K562 (cell line): ENCODE measurements at places on chromosomes 12 and 14.

DNA sequence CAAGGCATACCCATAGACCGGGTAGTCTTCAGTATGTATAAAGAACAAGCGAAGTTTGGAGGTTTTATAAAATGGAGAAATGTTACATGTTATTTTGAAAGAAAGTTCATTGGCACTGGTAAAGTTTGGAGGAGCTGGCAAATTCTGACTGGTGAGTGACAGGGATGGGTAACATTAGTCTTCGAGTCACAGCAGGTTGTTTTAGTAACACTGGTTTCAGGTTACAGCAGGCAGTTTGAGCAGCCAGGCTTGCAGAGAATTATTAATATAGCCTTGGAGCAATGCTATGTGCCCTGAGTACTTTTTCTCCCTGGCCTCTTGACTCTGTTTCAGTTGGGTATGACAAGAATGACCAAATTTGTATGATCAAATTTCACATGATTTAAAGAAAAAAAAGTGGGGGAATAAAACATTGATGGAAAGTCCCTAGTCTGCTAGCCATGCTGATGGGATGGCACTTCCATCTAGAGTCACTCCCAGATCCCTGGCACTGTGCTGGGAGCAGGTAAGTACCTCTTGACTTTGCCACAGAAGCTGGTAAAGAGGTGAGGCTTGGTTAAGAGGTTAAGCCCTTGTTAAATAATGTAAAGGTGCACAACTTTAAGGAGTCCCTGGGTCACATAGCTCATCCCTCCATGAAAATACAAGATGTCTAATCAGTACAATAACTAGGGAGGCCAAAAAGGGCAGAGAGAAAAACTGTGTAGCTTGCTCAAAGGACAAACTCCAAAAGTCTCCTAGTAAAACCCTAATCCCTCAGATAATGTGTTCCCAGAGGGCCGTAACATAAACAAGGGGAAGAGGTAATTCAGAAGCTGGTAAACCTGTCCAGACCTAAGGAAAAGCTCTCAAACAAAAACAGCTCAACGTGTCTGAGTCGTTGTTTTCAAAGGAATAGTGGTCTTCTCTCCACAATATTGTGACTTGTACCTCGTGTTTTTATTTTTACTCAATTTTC, 12.7 kb upstream of the SVOP start:
- DNase-seq = no peak

DNA sequence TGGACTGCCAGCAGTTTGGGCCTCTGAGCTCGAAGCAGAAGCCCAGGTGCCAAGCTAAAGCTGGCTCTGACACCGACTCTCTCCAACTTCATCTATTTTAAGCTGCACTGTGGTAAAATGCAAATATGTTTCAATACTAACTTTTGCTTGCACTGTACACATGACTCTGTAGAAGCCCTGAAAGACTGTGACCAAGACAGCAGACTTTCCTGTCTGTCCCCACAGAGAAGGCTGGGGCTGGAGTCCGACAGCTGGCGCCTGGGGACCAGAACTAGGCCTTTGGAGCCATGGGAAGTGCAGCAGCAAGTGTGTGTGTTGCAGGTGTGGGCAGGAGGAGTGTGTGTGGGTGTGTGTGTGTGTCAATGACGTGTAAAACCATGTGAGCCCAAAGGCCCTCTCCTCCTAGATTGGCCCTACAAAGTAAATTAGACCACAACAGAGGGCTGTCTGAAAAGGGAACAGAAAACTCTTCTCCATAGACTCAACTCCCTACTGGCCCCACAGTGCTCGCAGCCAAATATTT, 16.4 kb upstream of the RAB35 start:
- DNase-seq = no peak

DNA sequence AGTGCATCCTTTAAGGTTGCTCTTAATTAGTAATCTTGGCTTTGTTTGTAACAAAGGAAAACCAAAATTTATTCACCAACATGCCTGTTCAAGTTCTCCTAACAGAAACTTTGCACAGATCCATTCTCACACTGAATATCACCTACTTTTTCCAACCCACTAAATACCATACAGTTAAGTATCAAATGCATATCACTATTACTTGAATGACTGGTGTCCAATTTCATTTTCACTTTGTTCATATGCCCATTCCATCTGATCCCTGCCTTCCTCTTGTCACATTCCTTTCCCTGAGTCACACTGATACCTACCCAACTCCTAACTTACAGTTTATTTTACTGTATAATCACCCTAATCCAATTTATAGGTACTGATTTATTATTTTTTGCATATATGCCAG, 286.4 kb downstream of the NELL2 start:
- no peak for DNase-seq

DNA sequence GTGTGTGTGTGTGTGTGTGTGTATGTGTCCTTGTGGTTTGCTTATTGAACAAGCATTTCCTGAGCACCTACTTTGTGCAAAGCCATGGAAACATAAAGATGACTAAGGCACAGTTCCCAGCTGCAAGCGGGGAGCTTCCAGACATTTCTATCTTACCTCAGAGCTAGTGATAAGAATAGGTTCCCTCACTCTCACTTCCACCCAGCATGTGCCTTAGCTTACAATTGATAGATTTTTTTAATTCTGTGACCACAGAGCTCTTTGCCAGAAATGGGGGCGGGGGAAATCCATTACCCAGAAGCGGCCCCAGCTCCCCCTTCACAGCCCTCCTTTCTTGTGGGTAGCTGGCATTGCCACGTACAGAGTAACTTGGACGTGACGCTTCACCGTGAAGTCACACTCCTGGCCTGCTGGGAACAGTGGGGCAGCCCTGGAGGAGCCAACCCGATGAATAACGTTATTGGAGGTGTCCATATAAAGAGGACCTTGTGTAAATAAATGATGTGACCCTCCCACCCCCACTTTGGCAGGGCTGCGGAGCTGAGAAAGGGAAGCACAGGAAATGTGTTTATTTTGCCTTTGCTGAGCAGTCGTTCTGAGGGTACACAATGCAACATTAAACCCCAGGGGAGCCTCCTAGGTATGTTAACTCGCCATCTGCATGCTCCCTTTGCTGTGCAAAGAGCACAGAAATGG, 238.9 kb downstream of the CHST11 start:
- no peak for DNase-seq

DNA sequence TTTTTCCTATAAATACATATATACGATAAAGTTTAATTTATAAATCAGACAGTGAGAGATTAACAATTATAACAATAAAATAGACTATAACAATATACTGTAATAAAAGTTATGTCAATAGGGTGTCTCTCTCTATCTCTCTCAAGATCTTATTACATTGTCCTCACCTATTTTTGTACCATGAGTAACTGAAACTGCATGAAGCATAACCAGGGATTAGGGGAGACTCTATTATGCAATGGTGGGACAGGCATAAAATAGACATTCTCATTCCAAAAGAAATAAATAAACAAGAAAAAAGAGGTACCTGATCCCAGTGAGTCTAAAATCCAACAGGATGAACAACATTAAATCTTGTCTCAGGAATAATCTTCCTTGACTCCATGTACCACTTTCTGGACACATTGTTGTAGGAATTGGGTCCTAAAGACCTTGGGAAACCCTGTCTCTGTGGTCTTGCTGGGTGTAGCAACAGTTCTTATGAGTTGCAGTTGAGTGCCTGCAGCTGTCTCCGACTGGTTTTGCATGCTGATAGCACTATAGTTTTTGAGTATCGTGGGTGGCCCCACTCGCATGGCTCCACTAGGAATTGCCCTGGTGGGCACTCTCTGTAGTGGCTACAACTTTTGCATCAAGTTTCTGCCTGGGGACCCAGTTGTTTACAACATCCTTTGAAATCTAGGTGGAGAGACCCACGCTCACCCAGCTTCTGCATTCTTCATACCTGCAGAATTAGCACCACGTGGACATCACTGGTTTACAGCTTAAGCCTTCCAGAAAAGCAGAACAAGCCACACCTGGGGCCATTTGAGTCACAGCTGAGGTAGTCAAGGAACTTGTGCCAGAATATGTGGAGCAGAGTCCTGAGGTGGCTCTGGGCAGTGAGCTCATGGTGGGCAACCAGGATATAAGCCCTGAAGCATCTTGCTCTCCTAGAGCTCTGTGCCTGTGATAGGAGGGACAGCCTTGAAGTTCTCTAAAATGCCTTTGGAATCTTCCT, 204.7 kb downstream of the KITLG start:
- DNase-seq = no peak

DNA sequence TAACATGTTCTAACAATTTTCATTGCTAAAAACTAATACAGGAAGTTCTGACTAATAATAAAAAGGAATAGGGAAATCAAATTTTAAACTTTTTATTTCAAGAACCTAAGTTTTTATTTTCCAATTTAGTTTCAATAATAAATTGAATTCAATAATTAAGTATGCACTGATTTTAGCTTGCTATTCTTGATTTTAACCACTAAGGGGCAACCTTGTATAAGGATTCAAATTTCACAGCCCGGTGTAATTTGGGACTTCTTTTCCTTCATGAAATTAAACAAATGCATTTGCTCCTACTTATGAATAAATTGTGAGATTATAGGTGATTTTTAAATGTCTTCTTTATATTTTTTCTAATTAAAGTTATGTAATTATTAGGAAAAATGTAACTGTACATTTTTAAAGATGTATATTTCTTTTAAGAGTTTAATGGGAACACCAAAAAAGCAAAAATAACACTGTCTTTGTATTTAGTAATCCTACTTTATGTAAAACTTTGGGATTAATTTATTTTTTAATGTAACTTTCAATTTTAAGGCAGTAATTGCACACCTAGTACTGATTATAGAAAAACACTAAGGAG, 241.4 kb upstream of the PDZRN4 start:
- DNase-seq = peak; percentile 32

GRCh38 chr12:13339091-13339490, 142.6 kb downstream of the EMP1 start:
- DNase-seq = no peak

DNA sequence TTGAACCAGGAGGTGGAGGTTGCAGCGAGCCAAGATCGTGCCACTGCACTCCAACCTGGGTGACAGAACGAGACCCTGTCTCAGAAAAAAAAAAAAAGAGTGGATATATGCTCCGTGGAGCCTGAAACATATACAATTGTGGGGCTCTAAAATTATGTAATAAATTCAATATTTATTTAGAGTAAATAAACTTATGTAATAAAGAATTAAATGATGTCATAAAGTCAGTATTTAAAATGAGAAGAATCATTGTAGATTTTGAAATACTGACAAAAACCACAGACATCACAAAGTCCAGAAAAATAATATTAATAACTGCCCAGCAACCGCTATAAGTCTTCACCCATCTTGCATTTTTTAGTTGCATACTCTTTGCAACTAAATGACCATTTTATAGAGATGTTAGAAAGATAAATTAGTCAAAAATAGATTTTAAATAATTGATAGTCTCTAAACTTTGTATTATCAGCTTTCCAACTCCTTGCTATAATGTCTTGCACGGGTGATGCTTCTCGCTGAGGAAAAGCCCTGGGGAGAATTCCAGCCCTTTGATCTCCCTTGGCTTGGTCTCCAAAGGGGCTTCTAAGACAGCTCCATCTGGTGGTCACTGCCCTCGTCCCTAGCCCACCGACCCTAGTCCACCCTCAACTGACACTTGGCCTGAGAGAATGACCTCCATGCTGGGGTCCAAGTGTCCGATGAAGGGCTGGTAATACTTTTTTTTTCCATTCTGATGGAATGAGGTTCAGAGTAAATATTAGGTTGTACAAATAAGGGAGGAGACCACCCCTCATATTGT, 7.9 kb upstream of the TMBIM6 start:
- DNase-seq = no peak

GRCh38 chr14:33352821-33353220, 414.1 kb downstream of the NPAS3 start:
- DNase-seq = no peak
